ENCODE measurements at places on chromosomes 3 and 15.

DNA sequence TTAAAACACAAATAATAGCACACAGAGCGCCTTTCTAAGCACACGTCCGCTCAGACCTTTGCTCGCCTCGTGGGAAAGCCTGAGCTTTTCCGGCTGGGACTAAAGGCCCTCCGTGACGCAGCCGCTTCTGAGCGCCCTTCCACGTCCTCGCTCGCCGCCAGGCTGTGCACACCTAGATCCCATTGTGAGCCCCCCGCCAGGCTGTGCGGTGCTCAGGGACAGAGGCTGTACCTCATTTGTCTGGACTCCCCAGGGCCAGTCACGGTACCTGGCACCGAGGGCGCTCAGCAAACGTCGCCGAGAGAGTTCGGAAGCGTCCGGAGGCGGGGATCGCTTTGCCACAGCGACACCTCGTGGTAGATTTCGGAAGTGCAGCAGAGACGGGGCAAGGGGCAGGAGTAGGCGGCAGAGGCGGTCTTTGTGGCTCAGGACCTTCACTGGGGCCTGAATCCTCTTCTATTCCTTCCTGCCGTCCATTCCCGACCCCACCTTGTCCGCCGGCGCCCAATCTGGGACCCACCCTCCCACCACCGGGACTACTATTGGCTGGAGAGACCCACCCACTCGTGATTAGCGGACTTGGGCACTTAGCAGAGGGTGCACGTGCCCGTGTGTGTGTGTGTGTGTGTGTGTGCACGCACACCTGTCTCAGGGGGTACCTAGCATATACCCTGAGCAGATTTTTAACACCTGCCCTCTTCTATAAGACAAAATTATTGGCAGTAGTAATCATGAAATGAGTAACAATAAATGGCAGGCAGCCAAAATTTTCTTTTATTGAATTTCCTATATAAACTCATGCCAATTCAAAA is 65.6 kb downstream of the RHCG start:
- peak overlapping the region; percentile 17 for H3K4me3 ChIP-seq
- peaks cover 41% of the 10 kb centered on the region for H3K27me3 ChIP-seq
- peaks cover 27% of the 10 kb centered on the region for H3K4me1 ChIP-seq
- no peaks in the 10 kb centered on the region for H3K36me3 ChIP-seq
- peak; percentile 63 for DNase-seq
- H3K27ac ChIP-seq = no peak overlapping the region

- H3K4me3 ChIP-seq = no peak overlapping the region
- peaks cover 20% of the 10 kb centered on the region for H3K4me1 ChIP-seq
- H3K27ac ChIP-seq = no peak overlapping the region
- H3K27me3 ChIP-seq = no peaks in the 10 kb centered on the region
- no peak for DNase-seq
Observed at GRCh38 chr3:15399970-15400369, 27.4 kb downstream of the METTL6 start.

DNA sequence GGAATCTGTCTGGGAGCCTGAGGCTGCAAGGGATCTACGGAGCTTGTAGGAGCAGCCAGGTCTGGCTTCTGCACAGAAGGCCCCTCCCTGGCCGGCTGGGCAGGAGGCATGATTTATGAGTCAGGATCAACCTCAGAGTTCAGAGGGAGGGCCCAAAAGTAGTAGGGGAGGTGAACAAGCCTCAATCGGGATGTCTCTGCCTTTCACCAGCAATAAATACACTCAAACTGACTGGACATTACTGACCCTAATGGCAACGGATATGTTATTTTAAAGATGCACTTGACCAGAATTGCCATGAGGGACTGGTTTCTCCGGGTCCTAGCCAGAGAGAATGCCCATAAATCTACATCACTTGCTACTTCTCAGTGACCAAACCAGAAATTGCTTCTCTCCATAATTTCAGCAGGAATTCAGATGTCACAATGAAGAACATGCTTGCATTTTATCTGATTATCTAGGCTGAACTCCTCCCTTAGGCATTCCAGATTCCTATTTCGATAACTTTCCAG is 109.6 kb upstream of the LMOD3 start:
- H3K27ac ChIP-seq = no peak overlapping the region
- peaks cover 4% of the 10 kb centered on the region for H3K4me1 ChIP-seq
- H3K4me3 ChIP-seq = no peak overlapping the region
- H3K27me3 ChIP-seq = no peaks in the 10 kb centered on the region

DNA sequence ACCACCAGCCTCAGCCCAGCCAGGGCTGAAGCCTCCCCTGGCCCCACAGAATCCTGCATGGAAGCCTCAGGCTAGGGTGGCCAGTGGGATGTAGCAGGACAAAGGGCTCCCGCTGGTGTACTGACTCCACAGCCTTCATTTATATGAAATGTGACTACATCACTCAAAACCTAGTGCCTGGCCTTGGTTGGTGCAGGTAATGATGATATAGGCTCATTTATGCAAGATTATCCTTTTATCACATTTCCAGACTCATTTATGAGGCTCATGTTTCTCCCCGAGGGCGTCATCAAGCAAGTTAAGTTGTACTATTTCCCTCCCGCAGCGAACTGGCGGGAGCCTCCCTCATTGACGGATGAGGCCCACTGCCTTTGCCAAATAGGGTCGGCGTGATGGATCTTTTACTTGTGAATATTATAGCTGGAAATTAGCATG is 179.1 kb upstream of the SMAD3 start:
- H3K4me3 ChIP-seq = no peak overlapping the region
- H3K36me3 ChIP-seq = no peaks in the 10 kb centered on the region
- H3K27me3 ChIP-seq = no peaks in the 10 kb centered on the region
- H3K4me1 ChIP-seq = no peaks in the 10 kb centered on the region
- H3K27ac ChIP-seq = no peak overlapping the region
